ENCODE measurements at places on chromosomes 6 and 20.
A peak's percentile ranks its signal among the peaks of the same experiment; 100 is the strongest.

DNA sequence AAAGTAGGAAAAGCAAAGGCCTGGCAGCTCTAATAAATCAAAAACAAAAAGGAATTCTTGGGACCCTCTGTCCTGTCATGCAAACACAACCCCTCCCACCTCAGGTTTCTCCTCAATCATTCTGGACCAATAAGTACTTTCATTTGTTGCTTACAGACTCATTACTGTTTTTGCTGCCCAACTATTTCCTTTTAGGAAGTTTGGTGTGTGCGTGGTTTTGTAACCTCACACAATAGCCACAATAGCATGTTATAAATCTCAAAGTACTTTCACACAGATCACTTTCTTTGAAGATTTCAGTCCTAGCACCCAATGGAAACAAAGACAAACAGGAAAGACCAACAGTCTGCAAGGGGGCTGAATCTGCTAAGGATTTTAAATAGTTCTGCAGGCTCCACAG, 4.5 kb downstream of the MRPL14 start:
- peak; percentile 69 for DNase-seq

DNA sequence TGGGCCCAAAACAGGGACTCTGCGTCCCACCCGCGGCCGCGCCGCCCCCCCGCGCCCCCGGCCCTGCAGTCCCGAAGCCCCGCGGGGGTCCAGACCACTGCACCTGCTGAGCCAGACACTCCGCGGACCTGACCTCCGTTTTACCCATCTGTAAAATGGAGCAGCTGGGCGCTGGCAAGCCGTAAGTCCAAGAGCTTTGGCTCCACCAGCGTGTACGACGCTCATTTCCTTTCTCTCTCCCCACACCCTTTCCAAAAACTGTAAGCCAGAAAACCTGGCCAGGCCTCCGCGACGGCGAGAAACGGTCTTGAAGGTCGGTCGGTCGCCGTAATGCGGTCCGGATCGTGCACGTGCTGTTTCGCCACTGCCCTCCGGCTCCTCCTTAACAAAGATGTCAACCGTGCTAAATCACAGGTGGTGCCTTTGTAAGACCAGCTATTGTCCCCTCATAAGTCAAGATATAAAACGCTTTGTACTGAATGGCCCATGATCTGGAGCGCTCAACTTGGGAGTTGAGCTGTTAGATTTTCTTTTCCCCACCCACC, 7.8 kb upstream of the NR2E1 start:
- no peak for DNase-seq

DNA sequence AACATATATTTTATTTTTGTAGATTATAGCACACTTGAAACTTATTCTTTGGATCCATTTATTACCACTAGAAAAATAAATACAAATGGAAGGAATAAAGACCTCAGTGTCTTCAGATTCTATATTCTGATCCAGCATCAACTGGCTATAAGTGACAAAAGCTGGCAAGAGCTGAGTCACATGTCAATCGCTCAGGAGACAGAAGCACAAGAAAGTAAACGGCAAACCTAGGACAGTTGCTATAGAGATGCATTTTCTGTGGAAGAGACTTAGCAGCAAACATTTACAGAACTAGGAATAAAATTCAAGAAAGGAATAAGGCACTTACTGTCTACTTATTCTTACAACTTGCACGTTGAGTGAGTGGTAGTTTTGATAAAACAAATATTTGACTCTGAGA, 230.4 kb downstream of the CLVS2 start:
- no peak for DNase-seq

DNA sequence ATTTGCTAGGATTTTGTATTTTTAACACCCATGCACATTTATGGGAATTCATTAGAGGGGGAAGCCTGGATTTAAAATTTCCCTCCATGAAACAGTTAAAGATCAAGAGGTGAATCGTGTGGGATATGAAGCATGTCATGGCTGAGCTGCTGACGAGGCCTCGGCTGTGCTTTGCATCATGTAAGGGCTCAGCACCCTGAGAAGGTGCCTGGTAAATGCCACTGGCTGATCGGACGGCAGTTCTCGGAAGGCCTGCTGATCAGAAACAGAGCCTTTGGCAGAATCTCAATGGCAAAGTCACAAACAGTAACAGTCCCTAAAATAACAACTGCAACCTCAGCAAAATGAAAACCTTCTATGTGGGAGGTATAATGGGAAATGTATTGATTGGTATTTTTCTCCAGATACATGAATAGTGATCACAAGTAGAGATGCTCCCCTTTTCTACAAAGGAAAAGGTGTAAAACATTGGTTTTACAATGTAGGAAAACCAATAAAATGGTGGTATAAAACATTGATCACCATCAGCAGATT, 53.0 kb upstream of the FUCA2 start:
- no peak for DNase-seq

DNA sequence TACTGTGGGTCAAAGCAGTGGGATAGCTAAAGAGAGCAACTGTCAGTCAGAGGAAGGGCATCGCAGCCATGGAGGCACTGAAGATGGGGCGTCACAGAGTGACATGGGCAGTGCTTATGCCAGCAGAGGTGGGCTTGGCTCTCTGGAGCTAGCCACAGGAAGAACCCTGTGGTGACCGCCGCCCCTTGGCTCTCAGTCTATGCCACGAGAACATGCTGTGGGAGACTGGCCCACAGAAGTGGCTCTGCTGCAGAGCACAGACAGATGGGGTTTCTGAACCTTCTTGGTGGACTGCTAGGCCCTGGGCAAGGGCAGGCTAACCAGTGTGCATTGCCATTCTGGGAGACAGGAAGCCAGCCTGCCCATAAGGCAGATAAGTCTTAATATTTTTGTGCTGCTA, 290.0 kb upstream of the SUPT3H start:
- no peak for DNase-seq

DNA sequence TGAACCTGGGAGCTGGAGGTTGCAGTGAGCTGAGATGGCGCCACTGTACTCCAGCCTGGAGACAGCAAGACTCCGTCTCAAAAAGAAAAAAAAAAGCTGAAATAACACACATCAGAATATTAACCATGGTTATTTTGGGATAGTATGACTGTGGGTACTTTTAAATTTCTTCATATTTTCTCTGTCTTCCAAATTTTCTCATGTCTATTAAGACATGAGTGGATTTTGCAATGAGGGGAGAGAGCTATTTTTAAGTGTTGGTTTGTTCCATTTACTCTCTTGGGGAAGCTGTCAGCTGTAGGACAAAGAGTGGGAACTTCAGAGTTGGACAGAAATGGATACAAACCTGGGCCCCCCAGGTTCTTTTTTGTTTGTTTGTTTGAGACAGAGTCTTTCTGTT, 10.3 kb downstream of the ADISSP start:
- no peak for DNase-seq

DNA sequence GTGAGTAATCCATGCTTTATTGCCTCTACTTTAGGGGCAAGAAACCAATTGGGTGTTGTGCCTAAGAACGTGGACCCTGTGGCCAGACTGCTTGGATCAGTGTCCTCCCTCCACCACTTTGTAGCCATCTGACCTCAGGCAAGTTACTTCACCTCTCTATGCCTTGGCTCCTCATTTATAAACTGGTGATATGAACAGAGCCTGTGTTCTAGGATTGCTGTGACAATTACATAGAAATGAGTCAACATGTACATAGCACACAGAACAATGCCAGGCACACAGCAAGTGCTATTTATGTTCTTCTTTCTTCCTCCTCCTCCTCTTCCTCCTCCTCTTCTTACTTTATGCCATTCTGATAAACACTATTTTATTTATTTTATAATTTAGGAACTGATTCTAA, 339.4 kb downstream of the CD83 start:
- DNase-seq, result no peak

DNA sequence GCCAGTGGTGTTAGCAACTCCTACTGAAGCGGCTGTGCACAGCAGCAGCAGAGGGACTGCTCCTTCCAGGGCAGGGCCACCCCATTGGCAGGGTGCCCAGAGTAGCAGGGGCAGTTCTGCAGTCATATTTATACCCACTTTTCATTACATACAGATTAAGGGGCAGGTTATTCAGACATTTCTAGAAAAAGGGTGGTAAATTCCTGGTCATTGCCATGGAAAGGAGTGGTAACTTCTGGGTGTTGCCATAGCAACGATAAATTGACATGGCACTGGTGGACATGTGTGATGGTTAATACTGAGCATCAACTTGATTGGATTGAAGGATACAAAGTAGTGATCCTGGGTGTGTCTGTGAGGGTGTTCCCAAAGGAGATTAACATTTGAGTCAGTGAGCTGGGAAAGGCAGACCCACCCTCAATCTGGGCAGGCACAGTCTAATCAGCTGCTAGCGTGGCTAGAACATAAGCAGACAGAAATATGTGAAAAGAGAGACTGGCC, 45.0 kb downstream of the IYD start:
- DNase-seq, result no peak

DNA sequence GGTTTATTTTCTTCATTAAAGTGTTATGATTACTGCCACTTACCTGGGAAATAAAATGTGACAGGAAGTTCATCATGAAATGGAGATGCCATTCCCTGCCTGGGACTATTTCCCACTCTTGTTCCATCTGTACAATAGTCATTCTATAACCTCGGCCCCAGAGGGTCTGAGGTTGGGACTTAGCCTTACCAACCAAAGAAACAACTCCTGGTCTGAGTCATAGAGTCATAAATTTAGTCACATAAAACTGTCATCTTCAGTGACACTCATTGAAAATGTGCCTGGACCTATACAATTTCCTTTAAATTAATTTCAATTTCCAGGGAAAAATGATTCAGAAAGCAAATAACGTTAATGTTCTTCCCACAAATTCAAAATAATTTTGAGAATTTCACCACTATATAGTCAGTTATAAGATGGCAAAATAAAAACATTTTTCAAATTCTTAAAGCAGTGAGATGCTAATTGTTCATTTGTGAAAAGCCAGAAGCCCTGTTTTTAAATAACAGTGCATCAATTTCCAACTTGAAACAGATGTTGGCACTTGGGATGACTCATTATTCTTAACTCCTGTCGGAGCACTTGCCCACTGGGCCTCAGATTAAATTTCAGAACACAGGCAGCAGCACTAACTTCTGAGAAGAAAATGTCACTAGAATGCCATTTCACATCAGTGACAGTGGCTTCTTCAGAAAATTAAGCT, 201.2 kb upstream of the SMLR1 start:
- DNase-seq, result no peak

GRCh38 chr20:32315891-32316290, 38.4 kb downstream of the KIF3B start:
- no peak for DNase-seq

- no peak for DNase-seq
Measured at GRCh38 chr6:40713002-40713719, 126.0 kb upstream of the LRFN2 start.

GRCh38 chr6:151847064-151847463, 39.6 kb downstream of the ESR1 start:
- DNase-seq, result peak; percentile 17

DNA sequence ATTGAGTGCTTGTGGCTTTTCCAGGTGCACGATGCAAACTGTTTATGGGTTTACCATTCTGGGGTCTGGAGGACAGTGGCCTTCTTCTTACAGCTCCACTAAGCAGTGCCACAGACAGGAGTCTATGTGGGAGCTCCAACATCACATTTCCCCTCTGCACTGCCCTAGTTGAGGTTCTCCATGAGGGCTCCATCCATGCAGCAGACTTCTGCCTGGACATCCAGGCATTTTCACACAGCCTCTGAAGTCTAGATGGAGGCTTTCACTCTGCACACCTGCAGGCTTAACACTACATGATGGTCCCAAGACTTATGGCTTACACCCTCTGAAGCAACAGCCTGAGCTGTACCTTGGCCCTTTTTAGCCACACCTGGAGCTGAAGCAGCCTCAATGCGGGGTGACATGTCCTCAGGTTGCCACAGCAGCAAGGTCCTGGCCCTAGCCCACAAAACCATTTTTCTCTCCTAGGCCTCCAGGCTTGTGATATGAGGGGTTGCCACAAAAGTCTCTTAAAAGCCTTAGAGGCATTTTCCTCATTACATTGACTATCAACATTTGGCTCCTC, 552.2 kb downstream of the TFAP2A start:
- DNase-seq, result no peak

DNA sequence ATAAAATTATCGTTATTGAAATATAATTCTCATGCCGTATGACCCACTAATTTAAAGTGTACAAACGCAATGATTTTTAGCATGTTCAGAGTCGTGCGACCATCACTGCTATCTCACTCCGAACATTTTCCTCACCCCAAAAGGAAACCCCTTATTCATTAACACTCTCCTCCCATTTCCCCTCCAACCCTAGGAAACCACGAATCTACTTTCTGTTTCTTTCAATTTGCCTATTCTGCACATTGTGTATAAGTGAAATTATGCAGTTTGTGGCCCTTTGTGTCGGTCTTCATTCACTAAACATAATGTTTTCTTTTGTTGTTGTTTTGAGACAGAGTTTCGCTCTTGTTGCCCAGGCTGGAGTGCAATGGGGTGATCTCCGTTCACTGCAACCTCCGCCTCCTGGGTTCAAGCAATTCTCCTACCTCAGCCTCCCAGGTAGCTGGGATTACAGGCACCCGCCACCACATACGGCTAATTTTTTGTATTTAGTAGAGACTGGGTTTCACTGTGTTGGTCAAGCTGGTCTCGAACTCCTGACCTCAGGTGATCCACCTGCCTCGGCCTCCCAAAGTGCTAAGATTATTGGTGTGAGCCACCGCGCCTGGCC, 99.7 kb upstream of the ZNF217 start:
- no peak for DNase-seq

- no peak for DNase-seq
Measured at GRCh38 chr6:148538261-148539190, 195.9 kb downstream of the SASH1 start.

DNA sequence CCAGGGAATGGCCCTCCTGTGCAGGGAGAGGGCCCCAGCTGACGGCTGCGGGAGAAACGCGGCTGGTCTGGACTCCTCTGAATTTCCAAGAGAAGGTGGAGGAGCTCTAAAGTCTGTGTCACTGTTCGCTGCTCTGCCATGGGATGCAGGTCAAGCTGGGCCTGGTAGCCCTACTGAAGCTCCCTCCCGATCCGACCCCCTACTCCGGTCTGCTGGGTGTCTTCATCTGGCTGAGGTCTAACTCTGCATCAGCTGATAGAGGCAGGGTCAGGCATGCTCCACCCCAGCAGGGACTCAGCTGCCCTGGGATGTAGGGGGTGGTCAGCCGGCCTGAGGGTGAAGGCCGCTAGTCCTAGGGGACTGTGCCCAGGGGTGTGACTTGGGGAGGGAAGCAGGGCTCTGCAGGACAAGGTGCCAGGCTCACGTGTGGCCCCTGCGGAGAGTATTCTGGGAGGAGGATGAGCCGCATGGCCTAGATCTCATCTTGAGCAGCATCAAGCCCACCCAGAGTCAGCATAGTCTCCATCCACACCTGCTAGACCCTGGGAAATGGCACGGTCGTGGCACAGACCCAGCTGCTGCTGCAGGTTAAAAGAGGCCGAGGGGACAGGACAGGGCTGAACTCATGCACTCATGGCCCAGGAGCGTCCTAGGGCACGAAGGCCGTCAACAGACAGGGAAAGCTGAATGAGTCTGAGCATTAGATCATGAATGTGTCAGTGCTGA, 1.4 kb downstream of the CST3 start:
- no peak for DNase-seq

- no peak for DNase-seq
Measured at GRCh38 chr6:133637874-133638273, 251.0 kb upstream of the TCF21 start.

- DNase-seq, result no peak
Measured at GRCh38 chr20:58697867-58698703, 5.5 kb downstream of the NPEPL1 start.
